ENCODE measurements at places on chromosomes 12 and 14. TPM values are rescaled to one million over a fixed set of nuclear protein-coding genes. Genes with fewer than 3 reads are reported as not detected.

Gene SYNDIG1L
- total RNA-seq: not detected

Gene PLA2G1B
- total RNA-seq: not detected

GRCh38 chr14:82779301-82779700 is 1245.6 kb upstream of the SEL1L start:
- no peak for DNase-seq

Gene SRRM4
- total RNA-seq: not detected

GRCh38 chr12:84842406-84843013 is 70.1 kb downstream of the SLC6A15 start:
- peak; percentile 45 for DNase-seq

Gene KRT7
- 16.1 TPM for total RNA-seq

Gene B4GALNT1
- total RNA-seq: 61.9 TPM

- DNase-seq: no peak
Measured at GRCh38 chr14:46368275-46368674, 283.3 kb downstream of the RPL10L start.

DNA sequence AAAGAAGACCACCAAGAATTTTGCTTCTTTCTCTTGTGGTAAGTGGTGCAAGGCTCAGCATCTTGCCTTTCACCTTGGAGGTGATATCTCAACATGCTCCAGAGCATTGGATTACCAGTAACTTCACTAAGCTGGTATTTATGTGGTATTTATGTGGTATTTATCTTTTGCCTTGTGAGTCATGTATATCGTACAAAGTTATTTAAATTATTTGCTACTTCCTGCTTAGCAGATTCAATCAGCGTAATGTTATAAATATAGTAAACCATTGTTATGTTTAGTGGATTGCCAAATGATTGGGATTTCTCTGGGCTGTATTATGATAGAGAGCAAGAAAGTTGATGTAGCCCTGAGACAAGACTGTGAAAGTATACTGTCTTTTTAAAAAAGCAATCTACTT is 366.4 kb downstream of the IPO8 start:
- peak; percentile 54 for DNase-seq

Gene NFATC4
- total RNA-seq: not detected

Gene PRB3
- not detected for total RNA-seq

- no peak for DNase-seq
Measured at GRCh38 chr14:32303865-32304264, 25.2 kb upstream of the AKAP6 start.

- no peak for DNase-seq
Measured at GRCh38 chr12:56927281-56927680, 6.9 kb downstream of the SDR9C7 start.

DNA sequence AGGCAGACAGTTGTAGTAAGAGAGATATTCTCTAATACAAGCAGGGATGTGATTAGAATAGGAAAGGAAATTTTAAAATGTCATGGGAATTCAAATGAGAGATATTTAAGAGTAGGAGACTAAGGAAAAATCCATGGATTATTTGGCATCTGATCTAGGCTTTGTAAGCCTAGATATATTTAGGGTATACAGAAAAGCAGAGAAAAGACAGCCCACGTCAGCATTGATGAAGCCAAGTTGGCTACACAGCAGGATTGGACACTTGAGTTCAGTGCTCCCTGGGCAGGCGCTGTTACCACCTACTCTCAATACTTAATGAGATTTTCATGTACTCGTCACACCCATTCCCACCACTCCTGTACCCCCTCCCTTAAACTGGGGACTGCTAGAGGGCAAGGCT is 1.7 kb upstream of the KCNJ8 start:
- DNase-seq: no peak
